ENCODE measurements at places on chromosomes 7 and 10. TPM values are rescaled to one million over a fixed set of nuclear protein-coding genes. Genes with fewer than 3 reads are reported as not detected.

MNX1 gene
- 0.40 TPM for polyA plus RNA-seq

ZWINT gene
- polyA plus RNA-seq, result 70.5 TPM

FAM25A gene
- not detected for polyA plus RNA-seq

ERVW-1 gene
- polyA plus RNA-seq, result 0.70 TPM

TBXAS1 gene
- 9.0 TPM for polyA plus RNA-seq

GPR146 gene
- polyA plus RNA-seq, result 9.4 TPM

ABCB4 gene
- 0.79 TPM for polyA plus RNA-seq

KLF14 gene
- 0.18 TPM for polyA plus RNA-seq

CCL24 gene
- 0.20 TPM for polyA plus RNA-seq

FKBP6 gene
- polyA plus RNA-seq, result 0.74 TPM

ZCCHC24 gene
- polyA plus RNA-seq, result 43.8 TPM

SFRP4 gene
- 1.3 TPM for polyA plus RNA-seq

ZRANB1 gene
- polyA plus RNA-seq, result 31.2 TPM

ZNF680 gene
- 21.9 TPM for polyA plus RNA-seq

GPR158 gene
- polyA plus RNA-seq, result 0.99 TPM

MEOX2 gene
- polyA plus RNA-seq, result 135 TPM

CLDN3 gene
- 19.9 TPM for polyA plus RNA-seq

NCF1 gene
- polyA plus RNA-seq, result 2.6 TPM

LRGUK gene
- 2.0 TPM for polyA plus RNA-seq

NANOS1 gene
- polyA plus RNA-seq, result 5.3 TPM

TRIM50 gene
- polyA plus RNA-seq, result 0.24 TPM

EVX1 gene
- not detected for polyA plus RNA-seq

FBXL13 gene
- 4.6 TPM for polyA plus RNA-seq

DRGX gene
- polyA plus RNA-seq, result 0.06 TPM

SUN3 gene
- not detected for polyA plus RNA-seq

USP54 gene
- 73.0 TPM for polyA plus RNA-seq

TDRD1 gene
- 0.19 TPM for polyA plus RNA-seq

IDI2 gene
- polyA plus RNA-seq, result 0.14 TPM
